ENCODE measurements at places on chromosomes 1 and 21. TPM values are rescaled to one million over a fixed set of nuclear protein-coding genes. Genes with fewer than 3 reads are reported as not detected.

- H3K4me1 ChIP-seq: peaks cover 27% of the 10 kb centered on the region
- no peaks in the 10 kb centered on the region for H3K27me3 ChIP-seq
- H3K4me3 ChIP-seq: peak overlapping the region; percentile 96
- H3K36me3 ChIP-seq: no peaks in the 10 kb centered on the region
- peak overlapping the region; percentile 85 for H3K27ac ChIP-seq
- peak; percentile 49 for DNase-seq
Measured at GRCh38 chr1:23168079-23168444, 594 bp downstream of the LUZP1 start.

The BMP8A gene
- total RNA-seq: not detected

DNA sequence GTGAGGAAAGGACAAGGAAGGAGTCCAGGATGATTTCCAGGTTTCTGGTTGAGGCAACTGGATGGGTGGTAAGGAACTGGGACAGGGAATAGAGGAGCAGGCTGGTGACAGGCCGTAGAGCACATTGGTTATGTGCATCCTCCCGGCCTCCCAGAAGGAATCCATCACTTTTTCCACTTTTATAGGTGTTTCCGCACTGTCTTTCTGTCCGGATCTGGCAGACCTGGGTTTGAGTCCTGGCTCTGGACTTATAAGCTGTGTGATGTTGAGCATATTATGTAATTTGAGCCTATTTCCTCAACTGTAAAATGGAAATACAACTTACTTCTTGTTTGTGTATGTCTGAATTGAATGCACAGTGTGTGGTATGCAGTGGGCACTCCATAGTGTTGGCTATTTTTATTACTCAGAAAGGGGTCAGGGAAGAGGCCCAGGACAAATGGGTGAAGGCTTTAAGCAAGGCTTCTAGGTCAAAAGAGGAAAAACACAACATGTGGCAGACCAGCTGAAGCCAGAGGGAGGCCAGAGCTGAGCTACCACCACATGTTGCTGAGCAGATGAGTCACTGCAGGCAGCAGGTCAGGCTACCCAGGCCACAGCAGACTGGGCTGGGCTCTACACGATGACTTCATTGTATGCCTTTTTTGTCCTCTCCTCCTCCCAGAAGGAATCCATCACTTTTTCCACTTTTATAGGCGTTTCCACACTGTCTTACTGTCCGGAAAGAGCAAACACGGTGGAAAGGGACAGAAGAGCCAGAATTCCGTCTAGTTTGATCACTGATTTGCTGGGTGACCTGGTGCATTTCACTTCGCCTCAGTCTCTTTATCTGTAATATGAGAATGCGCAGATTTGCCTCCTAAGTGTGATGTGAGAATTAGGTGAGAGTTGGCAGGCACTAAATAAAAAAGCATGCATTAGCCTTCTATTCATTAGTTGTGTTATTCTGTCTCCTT is 791 bp upstream of the MAST2 start:
- peak; percentile 53 for DNase-seq
- H3K27ac ChIP-seq: peak overlapping the region; percentile 61
- H3K4me3 ChIP-seq: peak overlapping the region; percentile 77
- H3K27me3 ChIP-seq: no peaks in the 10 kb centered on the region

The OR2T2 gene
- total RNA-seq: not detected

DNA sequence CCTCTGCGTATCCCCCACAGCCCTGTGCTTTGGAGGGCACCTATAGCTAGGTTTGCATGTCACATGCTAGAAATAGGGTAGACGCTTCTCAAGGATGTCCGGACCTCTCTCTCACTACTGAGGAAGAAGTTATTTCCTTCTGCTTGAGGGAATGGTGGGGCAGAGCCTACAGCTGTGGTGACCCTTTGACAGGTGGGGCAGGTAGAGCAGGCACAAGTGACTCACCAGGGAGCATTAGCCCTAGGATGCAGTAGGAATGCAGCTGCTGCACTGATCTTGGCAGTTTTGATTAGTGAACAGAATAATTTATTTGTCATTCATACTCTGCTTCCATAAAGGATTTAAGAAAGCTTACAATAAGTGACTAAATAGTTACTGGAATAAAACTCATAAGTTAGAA is 129.6 kb upstream of the HOOK1 start:
- no peak overlapping the region for H3K4me3 ChIP-seq
- H3K36me3 ChIP-seq: no peaks in the 10 kb centered on the region
- DNase-seq: no peak
- H3K4me1 ChIP-seq: no peaks in the 10 kb centered on the region
- H3K27me3 ChIP-seq: no peaks in the 10 kb centered on the region

- H3K36me3 ChIP-seq: no peaks in the 10 kb centered on the region
- no peak overlapping the region for H3K27ac ChIP-seq
- peaks cover 15% of the 10 kb centered on the region for H3K27me3 ChIP-seq
- no peak overlapping the region for H3K4me3 ChIP-seq
Measured at GRCh38 chr1:153119491-153119971, 6.2 kb upstream of the SPRR2F start.

DNA sequence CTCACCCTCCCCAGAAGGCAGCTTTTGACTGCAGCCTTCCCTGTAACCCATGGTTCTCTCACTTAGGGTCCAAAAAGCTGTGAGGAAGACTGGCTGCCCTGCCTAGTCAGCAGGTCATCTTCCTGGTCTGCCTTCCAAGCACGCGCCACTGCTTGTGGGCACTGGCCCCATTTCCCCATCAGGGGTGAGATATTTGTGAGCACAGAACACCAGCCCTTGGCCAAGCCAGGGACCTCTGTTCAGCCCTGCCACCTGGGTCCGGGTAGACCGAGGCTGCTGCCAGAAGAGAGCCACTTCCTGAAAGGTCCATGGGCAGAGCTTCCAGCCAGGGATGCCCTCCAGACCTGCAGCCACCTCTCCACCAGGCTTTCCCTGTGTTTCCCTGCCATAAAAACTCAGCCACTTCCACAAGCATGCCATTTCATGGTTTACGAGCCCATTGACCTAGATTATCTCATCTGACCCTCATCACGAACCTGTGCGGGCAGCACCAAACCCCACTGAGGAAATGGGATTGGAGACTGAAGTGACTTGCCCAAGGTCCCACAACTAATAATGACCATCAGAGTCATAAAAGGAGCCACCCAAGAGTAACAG is 40.5 kb downstream of the GLIS1 start:
- no peak overlapping the region for H3K4me3 ChIP-seq
- no peaks in the 10 kb centered on the region for H3K36me3 ChIP-seq
- no peaks in the 10 kb centered on the region for H3K4me1 ChIP-seq

DNA sequence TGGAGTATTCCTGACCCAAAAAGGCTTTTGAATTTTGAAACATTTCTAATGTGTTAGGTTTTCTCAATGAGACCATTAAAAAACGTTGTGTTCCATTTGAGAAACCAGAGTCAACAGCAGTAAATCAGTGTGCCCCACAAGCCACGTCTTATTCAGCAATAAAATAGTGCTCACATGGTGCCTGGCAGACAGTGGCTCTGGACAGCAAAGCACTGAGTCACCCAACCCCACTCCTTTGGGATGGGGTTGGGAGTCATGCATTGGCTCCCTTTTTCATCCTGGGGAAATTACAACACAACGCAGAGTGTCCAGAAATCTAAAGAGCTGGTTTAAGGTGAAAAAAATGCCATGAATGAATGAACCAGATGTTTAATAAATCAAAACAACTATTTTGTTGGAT is 46.5 kb downstream of the KCNJ15 start:
- no peak overlapping the region for H3K4me3 ChIP-seq
- H3K27me3 ChIP-seq: peaks cover 2% of the 10 kb centered on the region
- no peak for DNase-seq
- H3K4me1 ChIP-seq: peaks cover 25% of the 10 kb centered on the region

- H3K27ac ChIP-seq: no peak overlapping the region
- H3K4me1 ChIP-seq: no peaks in the 10 kb centered on the region
- no peaks in the 10 kb centered on the region for H3K36me3 ChIP-seq
- DNase-seq: no peak
- H3K4me3 ChIP-seq: no peak overlapping the region
Measured at GRCh38 chr1:55861676-55862340, 646.6 kb upstream of the USP24 start.

DNA sequence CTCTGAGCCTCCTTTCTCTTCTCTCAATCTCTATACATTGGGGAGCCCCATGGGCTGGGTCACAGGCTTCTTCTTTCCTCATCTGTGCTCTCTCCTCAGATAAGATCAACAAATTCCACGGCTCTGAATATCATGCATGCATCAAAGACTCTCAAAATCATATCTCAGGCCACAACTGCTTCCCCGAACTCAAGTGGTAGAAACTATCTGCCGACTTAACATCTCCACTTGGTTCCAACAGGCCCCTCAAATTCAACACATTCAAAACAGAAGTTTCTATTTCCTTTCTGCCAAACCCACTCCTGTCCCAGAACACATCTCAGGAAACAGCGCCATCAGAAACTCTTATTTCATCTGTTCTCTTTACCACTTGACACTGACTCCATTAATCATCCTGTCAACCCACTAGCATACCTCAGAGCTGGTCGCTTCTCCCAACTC is 16.7 kb downstream of the DDX59 start:
- DNase-seq: peak; percentile 12
- H3K4me1 ChIP-seq: peaks cover 26% of the 10 kb centered on the region
- H3K36me3 ChIP-seq: peaks cover 26% of the 10 kb centered on the region
- H3K27ac ChIP-seq: peak overlapping the region; percentile 15

DNA sequence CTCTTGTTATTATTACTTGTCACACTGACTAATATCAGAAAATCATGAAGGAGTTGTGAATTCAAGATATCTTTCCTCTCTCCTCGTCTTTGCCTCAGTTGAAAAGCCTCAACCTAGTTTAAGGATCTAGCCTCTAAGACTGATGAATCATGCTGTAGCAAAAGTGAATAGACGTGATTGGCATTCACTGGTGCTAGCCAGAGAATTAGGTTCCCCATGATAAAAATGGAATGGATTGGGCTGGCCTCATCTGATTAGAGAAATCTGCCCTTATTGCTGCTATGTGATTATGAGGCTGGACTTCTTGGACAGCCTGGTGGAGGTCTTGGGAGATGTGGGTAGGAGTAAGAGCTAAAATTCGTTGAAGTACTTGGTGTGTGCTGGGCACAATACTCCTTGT is 208.2 kb downstream of the BACH1 start:
- no peaks in the 10 kb centered on the region for H3K4me1 ChIP-seq
- DNase-seq: no peak
- no peaks in the 10 kb centered on the region for H3K27me3 ChIP-seq
- no peak overlapping the region for H3K4me3 ChIP-seq
- H3K27ac ChIP-seq: no peak overlapping the region

- peaks cover 3% of the 10 kb centered on the region for H3K36me3 ChIP-seq
- H3K4me1 ChIP-seq: peaks cover 78% of the 10 kb centered on the region
- no peak overlapping the region for H3K4me3 ChIP-seq
- H3K27me3 ChIP-seq: no peaks in the 10 kb centered on the region
Measured at GRCh38 chr1:101278238-101278637, 41.4 kb downstream of the S1PR1 start.

The CR1L gene
- not detected for total RNA-seq

The KRTAP13-2 gene
- total RNA-seq: not detected

DNA sequence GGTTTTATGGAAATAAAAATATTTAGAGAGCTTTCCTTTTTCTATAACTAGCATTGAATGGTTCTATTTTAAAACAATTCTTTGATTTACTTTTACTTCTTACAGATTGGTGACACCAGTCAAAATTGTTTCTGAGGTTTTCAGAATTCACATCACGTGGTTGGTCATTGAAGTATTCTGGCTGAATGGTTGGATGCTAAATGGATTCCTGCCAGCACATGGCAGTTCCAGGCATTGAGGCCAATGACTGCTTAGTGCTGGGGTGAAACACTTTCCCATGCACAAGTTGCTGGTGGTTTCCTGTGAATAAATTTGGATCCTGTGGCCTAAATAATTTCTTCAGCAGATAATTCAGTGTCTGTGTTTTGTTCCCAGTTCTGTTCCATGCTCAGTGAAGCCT is 20.6 kb downstream of the NCAM2 start:
- H3K4me1 ChIP-seq: no peaks in the 10 kb centered on the region
- no peaks in the 10 kb centered on the region for H3K27me3 ChIP-seq
- H3K36me3 ChIP-seq: no peaks in the 10 kb centered on the region
- no peak for DNase-seq
- H3K27ac ChIP-seq: no peak overlapping the region

- H3K27me3 ChIP-seq: no peaks in the 10 kb centered on the region
- H3K4me3 ChIP-seq: no peak overlapping the region
- no peak overlapping the region for H3K27ac ChIP-seq
- DNase-seq: no peak
- H3K4me1 ChIP-seq: peaks cover 22% of the 10 kb centered on the region
- H3K36me3 ChIP-seq: peaks cover 5% of the 10 kb centered on the region
Measured at GRCh38 chr1:46183079-46183847, 7.0 kb upstream of the P3R3URF start.

DNA sequence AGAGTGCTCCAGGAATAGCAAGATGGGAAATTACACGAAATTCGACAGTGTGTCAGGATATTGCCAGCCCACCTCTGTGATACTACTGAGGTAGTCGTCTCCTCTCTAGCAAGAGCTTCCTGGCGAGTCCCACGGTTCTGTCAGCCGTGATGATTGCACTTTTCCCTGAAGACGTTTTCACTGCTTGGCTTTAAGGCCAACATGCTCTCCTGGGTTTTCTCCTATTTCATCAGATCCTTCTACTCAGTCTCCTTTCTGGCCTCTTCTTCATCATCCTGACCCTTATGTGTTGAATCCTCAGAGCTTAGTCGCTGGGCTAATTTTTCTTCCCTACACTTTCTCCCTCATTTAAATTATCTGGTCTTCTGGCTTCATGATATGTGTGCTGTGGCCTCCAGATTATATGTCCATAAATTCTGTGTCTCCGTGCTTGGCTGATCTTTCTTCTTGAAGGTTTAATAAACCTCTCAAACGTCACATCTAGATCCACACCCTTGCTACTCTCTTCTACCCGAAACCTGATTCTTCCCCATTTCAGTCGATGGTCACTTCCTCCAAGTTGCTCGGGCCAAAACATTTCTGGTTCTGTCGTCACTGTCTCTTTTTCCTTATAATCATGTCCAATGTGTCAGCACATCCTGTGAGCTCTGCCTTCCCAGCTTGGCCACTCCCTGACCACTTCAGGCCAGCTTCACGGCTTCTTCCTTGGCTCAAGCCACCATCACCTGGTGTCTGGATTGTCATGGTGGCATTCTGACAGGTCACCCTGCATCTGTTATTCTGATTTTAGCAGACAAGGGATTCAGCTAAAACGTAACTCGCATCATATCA is 12.2 kb downstream of the OR2B11 start:
- no peak for DNase-seq
- peaks cover 27% of the 10 kb centered on the region for H3K36me3 ChIP-seq
- no peaks in the 10 kb centered on the region for H3K27me3 ChIP-seq
- no peak overlapping the region for H3K4me3 ChIP-seq
- H3K4me1 ChIP-seq: peaks cover under 1% of the 10 kb centered on the region
- no peak overlapping the region for H3K27ac ChIP-seq

DNA sequence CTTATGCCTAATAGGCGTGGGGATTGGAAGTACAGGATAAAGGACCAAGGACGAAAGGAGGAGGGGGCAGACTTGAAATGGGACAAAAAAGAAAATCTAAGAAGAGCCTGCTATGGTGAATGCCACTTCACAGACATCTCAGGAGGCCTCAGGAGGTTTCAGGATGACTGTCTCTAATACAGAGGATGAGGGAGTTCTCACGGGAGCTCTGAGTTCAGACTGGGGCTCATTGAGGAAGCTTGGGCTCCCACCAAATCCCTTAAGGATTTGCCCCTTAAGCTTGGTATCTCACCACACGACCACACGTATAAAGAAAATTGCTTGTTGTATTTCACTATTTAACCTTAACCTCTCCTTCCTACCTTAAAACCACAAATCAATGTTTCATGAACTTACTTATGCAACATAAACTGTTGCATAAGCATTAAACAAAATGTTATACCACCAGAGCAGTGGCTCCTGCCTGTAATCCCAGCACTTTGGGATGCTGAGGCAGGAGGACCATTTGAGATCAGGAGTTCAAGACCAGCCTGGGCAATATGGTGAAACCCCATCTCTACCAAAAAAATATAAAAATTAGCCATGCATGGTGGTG is 12.4 kb downstream of the SLC30A1 start:
- peak; percentile 23 for DNase-seq
- no peak overlapping the region for H3K4me3 ChIP-seq
- H3K36me3 ChIP-seq: no peaks in the 10 kb centered on the region
- H3K27me3 ChIP-seq: peaks cover 1% of the 10 kb centered on the region
- peaks cover 23% of the 10 kb centered on the region for H3K4me1 ChIP-seq

The FMO3 gene
- not detected for total RNA-seq

Data from activated CD4-positive, alpha-beta memory T cell treated with anti-CD3 and anti-CD28 coated beads for 36 hours (primary cell).